ENCODE measurements at places on chromosomes 1 and 21. TPM values are rescaled to one million over a fixed set of nuclear protein-coding genes. Genes with fewer than 3 reads are reported as not detected.

- peak; percentile 76 for DNase-seq
These were observed 14.4 kb downstream of the URB2 start for GRCh38 chr1:229640455-229640854.

DNA sequence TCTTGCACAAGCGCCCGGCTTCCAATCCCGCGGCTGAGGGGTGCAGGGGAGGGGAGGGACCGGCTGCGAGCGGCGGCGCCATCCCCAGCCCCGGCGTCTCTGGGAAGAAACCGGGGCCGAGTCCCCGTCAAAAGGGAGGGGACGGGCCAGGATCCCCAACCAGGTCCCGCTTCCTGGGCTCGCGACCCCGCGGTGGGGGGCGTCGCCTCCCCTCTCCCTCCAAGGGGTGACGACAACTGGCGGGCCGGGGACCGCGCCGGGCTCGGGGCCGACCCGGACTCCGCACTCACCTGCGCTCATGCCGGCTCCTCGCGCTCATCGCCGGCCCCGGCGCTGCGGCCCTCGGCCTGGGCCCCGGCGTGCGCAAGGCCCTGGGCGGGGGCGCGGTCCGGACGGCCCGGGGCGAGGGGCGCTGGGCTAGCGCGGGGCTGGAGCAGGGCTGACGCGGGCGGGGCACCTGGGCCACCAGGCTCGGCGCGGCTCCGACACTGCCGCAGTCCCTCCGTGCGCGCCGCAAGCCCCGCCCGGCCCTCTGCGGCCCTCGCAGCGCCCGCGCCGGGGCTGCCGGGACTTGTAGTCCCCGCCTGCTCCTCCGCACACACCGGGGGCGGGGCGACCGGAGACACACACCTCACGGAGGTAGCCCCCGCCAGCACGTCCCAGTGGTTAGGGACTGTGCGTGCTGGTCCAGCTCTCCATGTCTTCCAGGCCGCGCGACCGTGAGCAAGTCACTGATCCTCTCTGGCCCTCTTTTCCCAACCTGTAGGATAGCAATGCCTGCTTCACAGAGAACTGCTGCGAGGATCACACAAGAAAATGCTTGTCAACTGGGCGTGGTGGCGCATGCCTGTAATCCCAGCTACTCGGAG is at the start of gene ATP13A2:
Gene ATP13A2, minus strand, starts transcription at position 490 of the 869 bp plus-strand sequence. Its CDS starts 190 bp downstream, at position 300.
- DNase-seq = peak; percentile 91

- no peak for DNase-seq
These were observed 1.4 kb upstream of the TNFRSF1B start for GRCh38 chr1:12165342-12165741.

The C4BPA gene
- polyA plus RNA-seq = not detected

DNA sequence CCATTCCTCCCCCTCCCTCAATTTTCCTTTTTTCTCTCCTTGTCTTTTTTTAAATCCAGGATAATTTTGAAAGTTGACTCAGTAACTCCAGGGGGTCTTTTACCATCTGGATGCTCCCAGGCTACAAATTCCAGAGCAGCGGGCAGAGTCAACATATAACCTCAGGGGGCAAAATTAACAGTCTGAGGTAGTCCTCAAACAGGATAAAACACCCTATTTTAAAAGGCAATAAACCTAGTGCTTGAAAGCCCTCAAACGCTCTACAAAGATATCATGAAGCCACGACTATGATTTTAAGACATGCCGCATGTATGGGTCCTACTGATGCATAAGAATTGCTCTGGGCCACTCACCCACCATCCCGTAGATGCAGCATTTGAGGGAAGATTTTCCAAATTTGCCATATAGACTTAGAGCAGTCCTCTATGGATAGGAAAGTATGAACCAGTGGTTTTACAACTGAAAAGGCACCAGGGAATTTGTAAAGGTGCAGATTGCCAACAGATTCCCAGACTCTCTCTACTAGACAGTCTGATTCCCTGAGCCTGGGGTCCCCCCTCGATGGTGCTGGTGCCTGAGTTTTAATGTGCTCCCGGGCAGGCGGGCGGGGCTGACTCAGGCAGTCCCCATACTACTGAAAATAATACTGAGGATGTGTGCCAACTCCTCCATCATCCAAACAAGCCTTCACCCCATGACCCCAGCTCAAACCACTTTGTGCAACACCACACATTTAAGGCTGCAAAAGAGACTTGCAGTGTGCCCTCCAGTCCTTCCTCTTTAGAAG is 37.2 kb downstream of the PTPN14 start:
- DNase-seq = peak; percentile 15

- DNase-seq = no peak
These were observed 76.3 kb downstream of the RUSC1 start for GRCh38 chr1:155396874-155397476.

The A3GALT2 gene
- polyA plus RNA-seq = not detected

DNA sequence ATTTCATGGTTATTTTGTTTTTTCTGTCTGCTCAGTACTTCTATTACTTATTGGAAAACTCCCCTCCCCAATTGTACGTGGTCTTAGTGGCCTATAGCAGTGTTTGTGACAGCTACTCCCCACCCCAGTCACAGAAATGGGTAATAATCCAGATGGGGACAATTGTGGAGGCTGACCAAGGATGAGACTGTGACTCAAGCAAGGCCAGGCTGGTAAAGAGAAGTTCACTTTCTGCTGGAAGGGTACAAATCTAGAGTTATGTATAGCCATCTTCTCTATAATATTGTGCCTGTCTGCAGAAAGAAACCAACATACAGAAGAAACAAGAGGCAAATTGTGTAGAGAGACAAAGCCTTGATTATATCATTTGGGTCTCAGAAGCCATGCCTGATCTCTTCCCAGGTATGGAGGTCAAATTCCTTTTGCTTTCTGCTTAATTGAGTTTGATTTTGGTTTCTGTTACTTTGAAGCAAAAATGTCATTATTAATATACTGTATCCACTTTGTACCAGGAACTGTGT is 270.4 kb downstream of the HLX start:
- DNase-seq = no peak

The CD5L gene
- polyA plus RNA-seq = 1.9 TPM

DNA sequence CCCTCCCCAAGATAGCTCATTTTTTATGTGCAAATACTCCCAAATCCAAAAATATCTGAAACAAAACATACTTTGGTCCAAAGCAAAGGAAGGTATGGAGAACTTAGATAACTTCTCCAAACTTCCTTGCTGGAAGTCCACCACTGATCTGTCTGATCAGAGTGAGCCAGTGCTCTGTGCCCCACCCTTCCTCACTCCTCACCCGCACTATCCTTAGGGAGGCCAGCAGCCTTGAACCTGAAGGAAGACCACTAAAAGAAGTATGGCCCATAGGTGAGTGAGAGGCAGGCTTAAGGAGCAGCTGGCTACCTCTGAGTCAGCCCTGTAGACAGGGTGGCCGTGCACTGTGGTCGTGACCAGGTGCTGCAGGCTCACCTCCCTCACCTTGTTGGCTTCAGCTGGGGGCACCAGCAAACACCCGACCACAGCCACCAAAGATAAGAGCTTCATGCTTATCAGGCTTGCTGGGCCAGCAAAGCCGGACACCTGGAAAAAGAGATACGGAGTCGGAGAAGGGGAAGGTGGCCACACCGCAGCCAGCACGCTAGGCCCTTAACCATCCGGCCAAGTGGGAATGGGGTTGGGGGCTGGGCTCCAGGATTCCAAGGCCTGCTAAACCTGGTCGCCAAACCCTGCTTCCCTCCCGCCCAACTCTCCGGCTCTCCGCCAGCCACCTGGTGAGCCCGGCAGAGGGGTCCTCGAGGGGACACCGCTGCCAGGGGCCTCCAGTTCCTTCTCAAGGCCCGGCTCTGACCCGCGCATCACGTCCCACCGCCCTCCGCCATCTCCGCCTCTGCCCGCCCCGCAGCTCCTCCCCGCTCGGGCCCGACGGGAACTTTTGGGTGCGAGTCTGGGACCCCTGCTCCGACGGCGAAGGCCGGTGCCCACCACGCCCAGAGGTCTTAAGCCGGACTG is 543 bp downstream of the TMEM9 start:
- no peak for DNase-seq

- DNase-seq = no peak
These were observed 48.3 kb downstream of the HTR6 start for GRCh38 chr1:19712928-19713327.
